ENCODE measurements at places on chromosomes 4 and X. TPM values are rescaled to one million over a fixed set of nuclear protein-coding genes. Genes with fewer than 3 reads are reported as not detected.

- peak overlapping the region; percentile 82 for H3K27ac ChIP-seq
- H3K4me1 ChIP-seq: peaks cover 32% of the 10 kb centered on the region
- DNase-seq: no peak
- H3K4me3 ChIP-seq: no peak overlapping the region
Measured at GRCh38 chrX:139881572-139881971, 51.3 kb downstream of the ATP11C start.

DNA sequence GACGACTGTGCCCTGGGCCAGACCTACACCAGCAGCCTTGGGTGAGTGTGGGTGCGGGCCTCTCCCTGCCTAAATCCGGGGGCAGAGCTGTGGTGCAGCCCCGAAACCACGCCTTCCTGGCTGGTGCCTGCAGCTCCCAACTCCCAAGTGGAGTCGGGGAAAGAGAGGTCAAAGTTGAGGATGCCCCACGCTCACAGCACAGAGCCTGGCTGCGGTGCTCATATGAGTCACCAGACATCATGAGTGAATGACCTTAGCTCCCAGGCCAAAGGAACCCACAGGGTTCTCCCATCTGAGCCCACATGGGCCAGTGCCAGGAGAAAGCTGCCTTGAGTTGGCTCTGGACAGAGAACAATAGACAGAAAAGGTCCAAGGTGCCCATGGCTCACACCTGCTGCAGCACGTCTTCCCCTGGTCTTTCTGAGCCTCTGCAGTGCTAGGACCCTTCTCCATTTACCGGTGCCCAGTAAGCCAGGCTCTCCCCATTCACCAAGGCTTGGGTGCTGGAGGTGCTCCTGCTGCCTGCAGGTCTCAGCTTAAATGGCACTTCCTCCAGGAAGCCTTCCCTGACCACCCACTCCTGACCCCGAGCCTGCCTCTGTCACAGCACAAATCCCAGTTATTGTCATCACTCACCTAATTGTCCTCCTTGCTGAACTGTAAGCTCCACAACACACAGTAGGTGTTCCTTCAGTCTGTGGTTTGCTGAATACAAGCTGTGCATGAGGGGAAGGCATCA, 224.2 kb downstream of the AFAP1 start:
- H3K4me3 ChIP-seq: no peak overlapping the region
- no peaks in the 10 kb centered on the region for H3K4me1 ChIP-seq
- H3K27ac ChIP-seq: no peak overlapping the region
- no peak for DNase-seq
- H3K36me3 ChIP-seq: peaks cover 13% of the 10 kb centered on the region

DNA sequence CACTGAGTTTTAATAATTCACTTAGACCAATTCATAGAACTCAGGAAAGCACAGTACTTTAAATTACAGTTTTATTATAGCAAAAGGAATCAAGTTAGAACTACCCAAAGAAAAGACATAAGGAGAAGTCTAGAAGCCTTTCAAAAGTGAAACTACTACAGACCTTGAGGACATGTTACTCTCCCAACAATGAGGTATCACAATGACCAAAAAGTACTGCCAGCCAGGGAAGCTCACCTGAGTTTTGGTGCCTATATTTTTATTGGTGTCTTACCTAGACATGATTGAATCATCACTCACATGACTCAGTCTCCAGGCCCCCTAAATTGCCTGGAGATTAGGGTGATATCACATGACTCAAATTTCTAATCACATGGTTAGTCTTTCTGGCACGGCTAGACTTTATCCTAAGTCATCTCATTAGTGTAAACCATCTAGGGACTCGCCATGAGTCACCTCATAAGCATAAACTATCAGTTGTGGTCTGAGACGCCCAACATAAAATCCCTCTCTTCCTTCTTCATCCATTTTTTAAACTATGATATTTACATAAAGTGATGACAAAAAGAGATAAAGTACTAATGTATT, 372.3 kb downstream of the TMA16 start:
- H3K4me1 ChIP-seq: no peaks in the 10 kb centered on the region
- no peak overlapping the region for H3K27ac ChIP-seq
- H3K27me3 ChIP-seq: peaks cover 12% of the 10 kb centered on the region
- DNase-seq: no peak

PAGE2B gene
- not detected for total RNA-seq
